ENCODE measurements at places on chromosomes 5 and 9.

DNA sequence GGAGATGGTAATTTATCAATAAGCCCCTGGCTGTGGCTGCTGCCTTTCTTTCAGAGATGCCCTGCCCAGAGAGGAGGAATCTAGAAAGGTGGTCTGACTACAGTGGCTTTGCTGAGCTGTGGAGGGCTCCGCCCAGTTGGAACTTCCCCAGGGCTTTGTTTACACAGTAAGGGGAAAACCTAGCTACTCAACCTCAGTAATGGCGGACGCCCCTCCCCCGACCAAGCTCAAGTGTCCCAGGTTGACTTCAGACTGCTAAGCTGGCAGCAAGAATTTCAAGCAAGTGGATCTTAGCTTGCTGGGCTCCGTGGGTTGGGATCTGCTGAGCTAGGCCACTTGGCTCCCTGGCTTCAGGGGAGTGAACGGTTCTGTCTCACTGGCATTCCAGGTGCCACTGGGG lies 865.4 kb upstream of the ACO1 start:
- DNase-seq = no peak

GRCh38 chr5:157283434-157283833 lies 17.5 kb downstream of the CYFIP2 start:
- no peak for DNase-seq

DNA sequence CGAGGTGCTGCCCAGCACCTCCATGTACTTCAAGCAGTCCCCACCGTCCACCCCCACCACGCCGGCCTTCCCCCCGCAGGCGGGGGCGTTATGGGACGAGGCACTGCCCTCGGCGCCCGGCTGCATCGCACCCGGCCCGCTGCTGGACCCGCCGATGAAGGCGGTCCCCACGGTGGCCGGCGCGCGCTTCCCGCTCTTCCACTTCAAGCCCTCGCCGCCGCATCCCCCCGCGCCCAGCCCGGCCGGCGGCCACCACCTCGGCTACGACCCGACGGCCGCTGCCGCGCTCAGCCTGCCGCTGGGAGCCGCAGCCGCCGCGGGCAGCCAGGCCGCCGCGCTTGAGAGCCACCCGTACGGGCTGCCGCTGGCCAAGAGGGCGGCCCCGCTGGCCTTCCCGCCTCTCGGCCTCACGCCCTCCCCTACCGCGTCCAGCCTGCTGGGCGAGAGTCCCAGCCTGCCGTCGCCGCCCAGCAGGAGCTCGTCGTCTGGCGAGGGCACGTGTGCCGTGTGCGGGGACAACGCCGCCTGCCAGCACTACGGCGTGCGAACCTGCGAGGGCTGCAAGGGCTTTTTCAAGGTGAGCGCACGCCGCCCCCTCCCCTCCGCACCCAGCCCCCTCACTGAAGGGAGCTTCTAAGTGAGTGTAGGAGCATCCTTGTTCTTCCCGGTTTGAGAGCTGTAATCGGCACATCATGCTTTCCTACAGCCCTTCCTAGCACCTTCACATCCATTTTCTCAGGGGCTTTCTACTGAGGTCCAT lies 6.9 kb downstream of the NR4A3 start:
- no peak for DNase-seq

- DNase-seq = no peak
Observed at GRCh38 chr5:120555345-120555744, 91.2 kb downstream of the PRR16 start.

DNA sequence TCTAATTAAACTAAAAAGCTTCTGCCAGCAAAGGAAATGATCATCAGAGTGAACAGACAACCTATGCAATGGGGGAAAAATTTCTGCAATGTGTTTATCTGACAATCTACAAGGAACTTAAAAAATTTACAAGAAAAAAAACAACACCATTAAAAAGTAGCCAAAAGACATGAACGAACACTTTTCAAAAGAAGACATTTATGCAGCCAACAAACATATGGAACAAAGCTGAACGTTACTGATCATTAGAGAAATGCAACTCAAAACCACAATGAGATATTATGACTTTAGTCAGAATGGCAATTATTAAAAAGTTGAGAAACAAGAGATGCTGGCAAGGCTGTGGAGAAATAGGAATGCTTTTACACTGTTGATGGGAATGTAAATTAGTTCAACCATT lies 530.4 kb upstream of the DAB2 start:
- DNase-seq = no peak

- no peak for DNase-seq
Observed at GRCh38 chr5:144547098-144547499, 376.4 kb downstream of the KCTD16 start.

- peak; percentile 53 for DNase-seq
Observed at GRCh38 chr5:7745882-7746610, 104.9 kb downstream of the CFAP90 start.

- no peak for DNase-seq
Observed at GRCh38 chr9:135329571-135330306, 149.8 kb upstream of the PPP1R26 start.

DNA sequence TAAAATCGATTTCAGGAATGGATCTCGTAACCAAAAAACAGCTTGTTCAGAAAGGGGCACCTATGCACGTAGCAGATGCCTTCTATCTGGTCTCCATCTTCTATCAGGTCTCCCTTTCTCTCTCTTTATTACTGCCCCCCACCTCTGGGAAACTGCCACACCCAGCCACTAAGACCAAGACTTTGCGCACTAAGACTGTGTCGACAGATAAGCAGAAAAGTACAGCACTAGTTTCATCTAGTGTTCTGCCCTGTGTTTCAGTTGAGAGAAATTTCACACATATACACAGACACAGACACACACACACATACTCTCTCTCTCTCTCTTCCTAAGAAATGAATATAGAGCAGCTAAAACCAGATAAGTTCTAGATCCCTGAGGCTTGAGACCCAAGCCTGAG lies 210.1 kb upstream of the MAP3K1 start:
- no peak for DNase-seq

DNA sequence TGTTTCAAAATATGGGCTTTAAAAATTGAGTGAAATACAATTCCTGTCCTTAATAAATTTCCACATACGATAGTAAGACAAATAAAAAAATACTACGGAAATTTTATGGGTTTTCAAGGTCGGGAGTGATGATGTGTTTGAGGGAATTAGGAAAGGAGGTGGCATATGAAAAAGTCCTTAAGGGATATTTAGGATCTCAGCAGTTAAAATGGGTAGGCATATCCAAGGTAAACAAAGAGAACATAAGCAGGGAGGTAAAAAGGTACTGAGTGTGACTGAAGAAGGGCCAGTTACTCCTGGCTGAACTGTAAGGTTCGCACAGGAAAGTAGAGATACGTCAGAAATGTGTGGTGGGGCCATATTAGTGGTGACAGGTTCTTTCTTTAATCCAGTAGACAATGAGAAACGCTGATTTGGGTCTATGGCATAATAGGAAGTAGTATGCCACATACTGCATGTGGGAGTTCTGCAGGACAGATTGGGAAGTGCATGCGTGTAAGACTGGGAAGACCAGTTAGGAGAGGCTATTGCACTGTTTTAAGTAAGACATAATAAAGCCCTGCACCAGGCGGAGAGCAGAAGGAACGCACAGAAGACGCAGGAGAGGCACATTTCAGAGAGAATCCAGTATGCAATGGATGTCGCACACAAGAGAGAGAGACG lies 937 bp upstream of the HMGCR start:
- peak; percentile 48 for DNase-seq

DNA sequence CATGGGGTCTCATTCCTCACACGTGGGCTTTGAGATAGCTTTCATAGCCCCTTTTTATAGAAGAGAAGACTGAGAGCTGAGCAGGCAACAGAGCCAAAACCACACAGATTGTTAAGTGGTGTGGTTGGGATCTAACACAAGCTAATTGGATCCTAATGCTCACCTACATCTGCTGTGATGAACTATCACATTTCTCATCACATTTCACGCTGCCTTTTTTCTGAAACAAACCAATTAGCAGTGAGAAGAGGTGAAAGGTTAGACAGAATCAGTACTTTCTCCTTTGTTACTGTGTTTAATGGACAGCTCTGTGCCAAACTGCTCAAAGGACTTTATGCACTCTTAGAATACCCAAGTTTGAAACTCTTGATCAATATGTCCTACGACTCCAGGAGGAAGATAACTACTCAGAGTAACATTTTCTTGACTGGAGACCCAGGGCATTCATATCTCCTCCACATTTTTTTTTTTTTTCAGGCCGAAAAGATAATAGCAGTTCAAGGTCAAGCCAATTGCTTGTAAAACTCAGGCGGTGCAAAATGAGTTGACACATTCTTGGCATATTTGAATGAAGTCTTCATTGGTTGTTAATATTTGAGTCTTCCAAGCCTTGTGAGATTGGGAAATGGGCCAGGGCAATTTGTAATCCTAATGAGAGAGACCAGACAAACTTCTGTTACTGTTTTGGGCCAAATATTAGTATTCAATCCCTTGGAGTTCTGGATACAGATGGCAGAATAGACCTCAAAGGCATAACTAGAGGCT lies 138.4 kb downstream of the KCTD16 start:
- no peak for DNase-seq

GRCh38 chr5:139207297-139208000 lies 9.3 kb upstream of the SIL1 start:
- DNase-seq = no peak

DNA sequence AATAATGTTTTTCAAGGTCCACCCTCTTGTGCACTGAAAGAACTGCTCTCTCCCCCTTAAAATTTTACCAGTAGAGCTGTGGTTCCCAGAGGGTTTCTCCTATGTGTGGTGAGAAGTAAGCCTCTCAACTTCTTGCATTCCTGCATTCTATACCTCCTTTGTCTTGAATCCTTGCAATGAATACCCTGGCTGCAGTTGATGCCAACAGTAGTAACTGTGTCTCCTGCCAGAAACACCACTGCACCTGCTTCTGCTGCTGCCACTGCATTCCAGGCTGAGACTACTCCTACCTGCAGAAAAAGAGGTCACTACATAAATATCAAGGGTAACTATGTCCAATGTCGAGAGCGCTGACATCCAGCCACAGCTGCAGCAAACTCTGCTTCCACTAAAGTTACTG lies 203.7 kb downstream of the TMEM167A start:
- DNase-seq = no peak

DNA sequence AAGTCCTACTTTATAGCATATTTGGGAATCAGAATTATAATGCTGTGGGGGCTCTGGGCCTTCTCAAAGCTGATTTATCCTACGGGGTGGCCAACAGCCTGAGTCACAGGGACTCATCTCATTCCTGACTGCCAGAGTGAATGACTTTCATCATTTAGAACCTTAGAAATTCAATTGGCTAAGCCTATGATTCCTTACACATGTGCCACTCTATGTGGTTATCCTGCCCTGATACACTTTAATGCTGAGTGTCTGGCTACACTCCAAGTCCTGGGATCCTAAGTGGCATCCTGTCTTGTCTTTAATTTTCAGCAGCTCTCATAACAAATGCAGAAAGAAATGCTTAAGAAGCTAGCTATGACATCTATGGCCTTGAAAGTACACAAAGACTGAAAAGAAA lies 75.2 kb upstream of the FREM1 start:
- no peak for DNase-seq

DNA sequence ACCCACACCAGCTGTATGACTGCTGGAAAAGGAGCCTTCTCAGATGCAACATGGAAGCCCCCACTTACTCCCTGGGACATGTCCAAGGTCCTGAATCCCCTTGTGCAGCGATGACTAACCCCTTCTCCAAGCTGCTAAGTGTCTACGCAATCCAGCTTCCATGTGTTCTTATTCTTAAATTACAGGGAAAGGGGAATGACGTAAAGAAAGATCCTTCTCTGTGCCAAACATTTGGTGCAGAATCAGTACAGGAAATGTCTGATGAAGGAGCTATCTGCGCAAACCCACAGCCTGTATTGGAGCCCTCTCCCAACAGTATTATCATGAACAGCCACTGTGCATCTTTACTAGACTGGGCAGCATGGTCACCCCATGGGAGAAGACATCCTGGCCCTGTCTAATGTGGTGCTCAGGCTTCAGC lies 183.2 kb downstream of the FRMD3 start:
- DNase-seq = no peak

DNA sequence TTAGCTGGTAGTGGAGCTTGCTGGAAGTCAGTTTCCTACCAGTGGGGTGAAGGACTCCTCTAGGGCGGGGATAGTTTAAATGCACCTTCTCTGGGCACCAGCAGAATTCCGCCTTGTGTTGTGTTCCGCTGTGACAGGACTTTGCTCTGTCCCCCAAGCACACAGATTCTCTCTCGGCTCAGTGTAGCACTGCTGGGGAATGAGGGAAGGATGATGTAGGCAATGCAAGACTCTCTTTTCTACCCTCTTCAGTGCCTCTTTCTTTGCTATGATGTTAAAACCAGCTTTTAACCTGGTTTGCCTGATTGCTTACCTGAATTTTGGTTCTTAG lies 155.2 kb upstream of the SH3GL2 start:
- DNase-seq = no peak

- DNase-seq = no peak
Observed at GRCh38 chr9:107929443-107929842, 439.9 kb upstream of the KLF4 start.

- no peak for DNase-seq
Observed at GRCh38 chr9:1960342-1961042, 54.7 kb upstream of the SMARCA2 start.

DNA sequence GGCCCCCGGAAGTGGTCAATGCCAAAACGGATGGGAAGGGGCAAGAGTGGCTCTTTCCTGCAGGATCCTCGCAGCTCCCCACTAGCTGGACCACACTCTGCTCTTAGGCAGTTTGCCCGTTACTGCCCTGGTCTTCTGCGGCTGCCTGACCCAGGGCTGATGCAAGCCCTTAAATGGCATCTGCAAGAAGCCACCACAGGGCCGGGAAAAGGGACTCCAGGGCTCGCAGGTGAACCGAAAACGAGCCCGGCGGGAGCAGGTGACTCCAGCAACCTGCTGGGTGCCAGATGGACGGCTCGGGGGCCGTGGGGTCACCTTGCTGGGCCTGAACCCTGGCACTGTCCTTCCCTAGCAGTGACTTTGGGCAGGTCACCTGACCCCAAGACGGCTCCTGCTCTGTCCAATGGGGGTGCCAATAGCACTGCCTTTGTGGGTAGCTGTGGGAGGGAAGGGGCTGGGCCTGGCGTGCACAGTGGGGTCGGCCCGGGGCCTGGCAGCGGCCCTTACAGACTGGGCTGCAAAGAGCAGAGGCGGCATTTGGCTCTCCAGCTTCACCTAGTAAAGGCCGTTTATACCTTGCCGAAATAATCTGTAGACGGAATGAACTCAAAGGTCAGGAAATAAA lies 1.3 kb downstream of the TMEM250 start:
- no peak for DNase-seq

DNA sequence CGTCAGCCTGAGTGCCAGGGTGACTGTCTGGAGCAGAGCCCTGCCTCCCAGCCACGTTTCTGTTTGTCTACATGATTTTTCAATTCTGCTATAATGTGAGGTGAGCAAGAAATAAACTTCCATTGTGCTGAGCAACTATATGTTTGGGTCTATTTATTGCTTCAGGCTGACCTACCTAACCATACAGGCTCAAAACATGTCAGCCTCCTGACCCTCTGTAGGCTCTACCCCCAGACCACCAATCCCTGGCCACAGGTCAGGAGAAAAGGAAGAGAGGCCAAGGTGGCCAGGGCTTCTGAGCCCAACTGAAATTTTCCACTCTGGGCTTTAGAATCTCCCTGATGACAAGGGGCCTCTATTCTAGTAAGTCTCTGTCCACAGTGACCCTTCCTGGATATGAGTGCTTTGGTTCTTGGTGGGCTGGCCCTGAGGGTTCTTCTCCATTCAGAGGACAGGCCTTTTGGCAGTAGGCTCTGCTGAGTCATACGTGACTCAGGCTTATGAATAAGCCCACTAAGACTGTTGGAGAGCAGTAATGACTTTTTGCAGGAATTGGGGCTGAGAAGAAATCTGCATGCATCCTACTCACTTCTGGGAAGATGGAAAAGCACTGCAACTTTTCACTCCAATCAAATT lies 117.2 kb upstream of the TBCA start:
- no peak for DNase-seq

Data from right renal cortex interstitium (tissue), 3 donors.